Stimulated activated CD8-positive, alpha-beta memory T cell treated with anti-CD3 and anti-CD28 coated beads, Interleukin-4, amount 100 ng/mL, for 48 hours (primary cell): ENCODE measurements at places on chromosomes 4 and X.

DNA sequence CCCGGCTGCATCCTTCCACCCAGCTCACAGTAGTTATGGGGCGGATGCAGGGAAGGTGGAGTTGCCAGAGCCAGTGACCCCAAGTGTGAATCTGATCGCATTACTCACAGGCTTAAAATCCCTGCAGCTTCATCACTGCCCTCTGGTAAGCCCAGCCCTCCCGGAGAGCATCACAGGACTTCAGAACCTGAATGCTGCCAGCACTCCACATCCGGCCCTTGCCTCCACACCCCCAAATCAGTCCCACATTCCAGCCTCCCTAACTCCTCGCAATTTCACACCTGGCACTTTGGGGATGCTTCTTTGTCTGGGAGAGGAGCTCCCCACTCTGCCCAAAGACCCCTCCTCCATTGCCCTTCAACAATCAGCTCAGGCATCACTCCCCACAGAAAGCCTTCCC lies 15.6 kb downstream of the RASL11B start:
- no peak for DNase-seq

- DNase-seq: no peak
These were observed 35.7 kb upstream of the PDE5A start for GRCh38 chr4:119664168-119664907.

DNA sequence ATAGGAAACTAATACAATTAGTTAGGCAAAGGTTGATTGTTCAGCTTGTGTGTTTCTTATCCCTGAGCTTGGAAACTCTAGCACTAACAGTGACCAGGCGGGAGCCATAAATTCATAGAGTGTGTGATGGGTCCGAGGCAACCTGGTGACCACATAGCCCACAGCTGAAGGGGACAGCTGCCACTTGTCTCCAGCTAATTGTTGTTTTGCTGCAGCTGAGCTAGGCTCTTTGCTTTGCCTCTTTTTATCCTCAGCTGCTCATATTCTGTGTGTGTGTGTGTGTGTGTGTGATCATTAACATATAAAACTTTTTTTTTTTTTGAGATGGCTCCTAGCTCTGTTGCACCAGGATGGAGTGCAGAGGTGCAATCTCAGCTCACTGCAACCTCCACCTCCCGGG lies 53.2 kb downstream of the DOCK11 start:
- DNase-seq: no peak

DNA sequence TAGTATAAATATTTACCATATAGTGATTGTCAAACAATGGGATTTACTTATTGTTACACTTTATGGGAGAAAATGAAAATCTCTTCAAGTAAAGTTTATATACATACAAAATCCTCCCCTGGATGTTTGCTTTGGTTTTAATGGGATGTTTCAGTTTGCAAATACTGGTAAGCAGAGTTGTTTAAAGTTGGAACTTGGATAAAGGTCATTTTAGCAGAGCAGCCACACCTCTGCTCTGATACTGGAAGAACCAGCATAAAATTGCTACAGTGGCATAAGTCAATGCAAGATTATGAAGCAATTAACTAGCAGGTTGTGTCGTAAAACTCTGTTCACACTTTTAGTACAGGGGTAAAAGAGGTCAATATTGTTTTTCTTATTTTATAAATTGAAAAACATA lies 101.2 kb downstream of the TRAPPC11 start:
- DNase-seq: no peak
